ENCODE measurements at places on chromosomes 5 and 9. TPM values are rescaled to one million over a fixed set of nuclear protein-coding genes. Genes with fewer than 3 reads are reported as not detected.

DNA sequence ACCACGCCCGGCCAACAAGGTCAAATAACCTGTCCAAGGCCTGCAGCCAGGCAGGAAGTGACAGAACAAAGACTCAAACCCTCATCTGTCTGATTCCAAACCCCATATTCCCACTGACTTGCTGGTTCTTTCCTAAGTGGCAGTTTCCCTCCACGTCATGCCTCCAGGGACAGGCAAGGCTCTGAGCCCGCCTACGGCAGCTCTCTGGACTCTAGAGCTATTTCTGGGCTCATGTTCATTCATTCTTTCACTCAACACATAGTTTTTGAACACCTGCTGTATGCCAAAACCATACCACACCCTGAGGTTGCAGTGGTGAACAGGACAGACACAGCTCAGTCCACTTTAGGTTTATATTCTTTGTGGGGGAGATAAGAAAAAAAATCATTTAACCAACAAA lies 5.2 kb upstream of the FBP1 start:
- no peak for DNase-seq

- peak; percentile 70 for DNase-seq
Observed at GRCh38 chr5:154198611-154199230, 8.2 kb downstream of the GALNT10 start.

- DNase-seq = no peak
Observed at GRCh38 chr9:112757282-112757883, 6.8 kb downstream of the SNX30 start.

- no peak for DNase-seq
Observed at GRCh38 chr9:134627417-134628353, 13.9 kb upstream of the COL5A1 start.

- peak; percentile 62 for DNase-seq
Observed at GRCh38 chr5:176415240-176415951, 943 bp downstream of the CLTB start.

DNA sequence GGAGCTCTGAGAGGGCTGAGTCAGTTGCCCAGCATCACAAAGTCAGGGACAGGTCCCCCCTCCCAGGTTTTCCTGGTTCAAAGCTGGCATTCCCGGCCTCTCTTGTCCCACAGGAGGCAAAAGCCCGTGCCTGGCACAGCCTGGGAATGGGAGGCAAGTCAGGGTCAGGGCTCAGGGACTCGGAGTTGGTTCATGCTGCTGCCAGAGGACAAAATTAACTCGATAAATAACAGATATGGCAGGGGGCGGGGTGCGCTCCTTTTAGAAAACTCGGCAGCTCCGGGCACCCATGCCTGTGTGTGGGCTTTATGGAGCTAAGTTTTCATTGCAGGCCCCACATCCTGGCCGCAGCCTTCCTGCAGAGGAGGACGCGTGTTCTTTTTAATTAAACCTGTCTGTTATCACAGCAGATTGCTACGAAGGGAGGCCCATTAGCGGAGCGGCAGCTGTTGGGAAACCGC lies 62.8 kb upstream of the LMX1B start:
- no peak for DNase-seq

SMC2 gene
- total RNA-seq = 9.8 TPM

DDX4 gene
- total RNA-seq = not detected

Measured in mammary epithelial cell (primary cell).